SW480 (cell line): ENCODE measurements at places on chromosomes 2 and 18.

DNA sequence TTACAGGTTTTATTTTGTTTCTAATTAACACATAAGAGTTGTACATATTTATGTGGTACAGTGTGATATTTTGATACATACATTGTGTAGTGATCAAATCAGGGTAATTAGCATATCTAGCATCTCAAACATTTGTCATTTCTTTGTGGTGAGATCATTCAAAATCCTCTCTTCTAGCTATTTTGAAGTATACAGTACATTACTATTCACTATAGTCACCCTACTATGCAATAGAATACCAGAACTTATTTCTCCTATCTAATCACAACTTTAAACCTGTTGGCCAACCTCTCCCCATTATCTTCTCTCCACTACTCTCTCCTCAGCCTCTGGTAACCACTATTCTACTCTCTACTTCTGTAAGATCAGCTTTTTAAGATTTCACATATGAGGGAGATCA lies 325.8 kb downstream of the CYP26B1 start:
- no peak for DNase-seq

- DNase-seq = no peak
Measured at GRCh38 chr2:101617796-101618195, 79.7 kb upstream of the MAP4K4 start.

GRCh38 chr18:68178921-68179320 lies 536.0 kb downstream of the TMX3 start:
- no peak for DNase-seq

DNA sequence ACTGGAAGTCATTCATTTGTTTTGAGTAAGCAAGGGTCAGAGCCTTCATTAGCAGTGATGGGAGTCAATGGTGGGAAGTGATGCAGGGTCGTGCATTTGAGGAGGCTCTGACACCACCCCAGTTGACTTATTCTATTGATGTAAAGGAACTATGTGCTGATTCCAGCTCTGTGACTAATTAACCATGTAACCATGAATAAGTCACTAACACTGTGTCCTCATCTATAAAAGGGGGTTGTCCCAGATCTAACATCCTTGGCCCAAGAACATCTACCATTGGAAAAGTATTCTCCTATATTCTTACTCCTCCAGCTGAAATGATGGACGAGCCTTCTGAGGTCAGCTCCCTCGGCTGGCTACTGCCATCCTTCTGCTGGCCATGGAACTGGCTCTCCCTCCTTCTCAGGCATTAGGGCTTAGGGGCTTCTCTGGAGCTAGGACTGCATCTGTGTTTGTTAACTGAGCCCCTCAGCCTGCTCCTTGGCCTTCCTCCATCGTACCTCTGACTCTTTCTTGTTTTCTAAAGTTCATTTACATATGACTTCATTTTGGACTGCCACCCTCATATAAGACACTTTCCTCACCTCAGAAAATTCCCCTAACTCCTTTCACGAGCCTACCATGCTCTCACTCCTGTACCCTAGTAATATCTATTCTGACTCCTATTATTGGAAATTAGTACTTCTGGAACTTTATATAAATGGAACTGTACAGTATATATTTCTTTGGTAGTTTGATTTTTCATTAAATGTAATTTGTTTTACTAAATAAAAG lies 115.5 kb downstream of the KCTD1 start:
- no peak for DNase-seq

DNA sequence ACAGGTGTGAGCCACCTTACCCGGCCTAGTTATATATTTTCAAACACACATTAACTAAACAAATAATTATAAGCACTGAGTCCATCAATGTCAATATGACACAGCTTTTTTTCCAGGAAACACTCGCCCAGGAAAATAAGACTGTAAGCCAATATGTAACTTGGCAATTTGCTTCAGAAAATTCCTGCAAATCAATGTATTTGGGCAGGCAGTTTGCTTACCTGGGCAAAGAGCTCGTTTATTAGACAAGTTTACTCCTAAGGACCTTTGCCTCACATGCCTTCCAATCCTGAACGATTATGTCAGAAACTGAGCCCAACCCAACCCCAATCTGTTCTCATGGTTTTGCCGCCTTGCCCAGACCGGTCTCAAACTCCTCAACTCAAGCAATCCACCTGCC lies 34.7 kb upstream of the NDUFV2 start:
- no peak for DNase-seq

DNA sequence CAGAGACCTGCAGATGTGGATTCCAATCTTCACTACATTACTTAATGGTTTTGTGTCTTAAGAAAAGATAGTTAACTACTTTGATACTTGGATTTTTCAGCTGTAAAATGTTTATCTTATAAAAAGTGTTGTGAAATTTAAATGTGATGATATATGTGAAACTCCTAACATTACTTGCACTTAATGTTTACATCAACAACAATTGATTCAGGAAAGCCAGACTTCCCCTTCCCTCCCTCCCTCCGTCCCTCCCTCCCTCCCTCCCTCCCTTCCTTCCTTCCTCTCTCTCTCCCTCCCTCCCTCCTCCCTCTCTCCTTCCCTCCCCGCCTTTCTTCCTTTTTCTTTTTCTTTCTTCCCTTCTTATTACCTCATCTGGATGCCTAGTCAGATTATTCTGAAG lies 773.9 kb upstream of the FAM98A start:
- no peak for DNase-seq
